ENCODE measurements at places on chromosomes 6 and 20. TPM values are rescaled to one million over a fixed set of nuclear protein-coding genes. Genes with fewer than 3 reads are reported as not detected.

CGAS gene
- 6.7 TPM for total RNA-seq

- peak; percentile 35 for DNase-seq
- H3K4me3 ChIP-seq: no peak overlapping the region
- H3K27me3 ChIP-seq: no peaks in the 10 kb centered on the region
- no peaks in the 10 kb centered on the region for H3K4me1 ChIP-seq
- H3K27ac ChIP-seq: no peak overlapping the region
These were observed 20.5 kb downstream of the SPAG4 start for GRCh38 chr20:35636095-35636494.

- no peak overlapping the region for H3K27ac ChIP-seq
- H3K4me3 ChIP-seq: no peak overlapping the region
- H3K36me3 ChIP-seq: no peaks in the 10 kb centered on the region
- H3K4me1 ChIP-seq: no peaks in the 10 kb centered on the region
- DNase-seq: no peak
These were observed 7.3 kb downstream of the EYA4 start for GRCh38 chr6:133248241-133249001.

GRCh38 chr6:130183271-130184222 lies 39.2 kb downstream of the SAMD3 start:
- no peak overlapping the region for H3K4me3 ChIP-seq
- H3K27ac ChIP-seq: no peak overlapping the region
- no peaks in the 10 kb centered on the region for H3K36me3 ChIP-seq
- H3K4me1 ChIP-seq: no peaks in the 10 kb centered on the region

GRCh38 chr6:48818052-48818412 lies 645.0 kb downstream of the MMUT start:
- DNase-seq: no peak
- no peaks in the 10 kb centered on the region for H3K4me1 ChIP-seq
- no peaks in the 10 kb centered on the region for H3K36me3 ChIP-seq
- H3K27ac ChIP-seq: no peak overlapping the region

GRCh38 chr6:18431581-18431980 lies 44.4 kb downstream of the RNF144B start:
- H3K27ac ChIP-seq: no peak overlapping the region
- no peaks in the 10 kb centered on the region for H3K27me3 ChIP-seq
- no peaks in the 10 kb centered on the region for H3K36me3 ChIP-seq
- no peaks in the 10 kb centered on the region for H3K4me1 ChIP-seq
- DNase-seq: no peak
